Activated CD4-positive, alpha-beta T cell treated with anti-CD3 and anti-CD28 coated beads for 4 hours (primary cell): ENCODE measurements at places on chromosomes 3 and 15.

DNA sequence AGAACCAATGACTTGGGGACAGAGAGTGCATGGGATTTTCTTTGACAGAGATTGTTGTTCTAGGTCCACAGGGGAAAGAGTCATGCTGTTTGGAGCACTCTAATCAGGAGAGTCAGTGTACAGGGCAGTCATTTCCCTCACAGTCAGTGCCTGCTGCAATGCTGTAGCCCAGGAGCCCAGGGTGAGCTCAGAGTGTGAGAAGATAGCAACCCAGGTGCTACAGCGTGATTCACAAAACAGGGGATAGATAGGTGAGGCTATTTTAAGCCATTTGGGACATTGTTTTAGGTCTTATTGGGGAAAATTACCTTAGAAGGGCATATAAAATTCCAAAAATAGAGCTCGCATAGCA is 37.3 kb downstream of the LNP1 start:
- DNase-seq, result no peak

GRCh38 chr15:77784361-77785292 is 151.9 kb upstream of the LINGO1 start:
- DNase-seq, result no peak

- DNase-seq, result no peak
Observed at GRCh38 chr3:173796890-173797289, 399.3 kb downstream of the NLGN1 start.

- DNase-seq, result no peak
Observed at GRCh38 chr15:45268135-45268534, 16.1 kb downstream of the SLC28A2 start.

- no peak for DNase-seq
Observed at GRCh38 chr3:171765511-171765887, 44.8 kb downstream of the PLD1 start.

DNA sequence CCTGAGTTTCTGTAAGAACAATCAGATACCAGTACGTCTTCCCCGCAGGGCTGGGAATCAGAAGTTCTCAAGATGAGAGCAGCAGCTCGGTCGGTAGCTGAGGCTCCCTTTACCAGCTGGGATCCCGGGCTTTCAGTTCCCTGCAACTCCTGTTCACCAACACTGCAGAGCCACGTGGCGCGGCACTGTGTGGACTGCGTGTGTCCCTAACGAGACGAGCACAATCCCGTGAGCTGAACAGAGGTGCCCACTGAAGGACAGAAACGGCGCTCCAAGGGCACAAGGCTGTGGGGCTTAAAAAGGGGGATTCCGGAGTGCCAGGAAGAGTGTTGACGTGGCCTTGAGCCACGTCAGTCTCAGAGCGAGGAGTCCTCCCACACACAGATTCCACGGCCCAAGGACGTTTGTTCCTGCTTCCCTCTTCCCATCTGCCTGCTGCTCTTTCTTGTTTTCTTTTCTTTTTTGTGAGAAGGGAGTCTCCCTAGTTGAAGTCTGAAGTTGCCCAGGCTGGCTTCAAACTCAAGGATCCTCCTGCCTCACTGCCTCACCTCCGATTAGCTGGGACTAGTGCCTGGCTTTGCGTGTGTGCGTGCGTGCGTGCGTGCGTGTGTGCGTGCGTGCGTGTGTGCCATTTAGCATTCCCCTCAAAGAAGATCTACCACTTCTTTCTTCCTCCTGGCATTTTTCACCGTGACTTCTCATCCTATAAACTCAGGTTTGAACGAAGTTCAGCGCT is 37.1 kb upstream of the RPL35A start:
- peak; percentile 2 for DNase-seq

- DNase-seq, result no peak
Observed at GRCh38 chr3:4398120-4398940, 68.7 kb downstream of the SUMF1 start.

DNA sequence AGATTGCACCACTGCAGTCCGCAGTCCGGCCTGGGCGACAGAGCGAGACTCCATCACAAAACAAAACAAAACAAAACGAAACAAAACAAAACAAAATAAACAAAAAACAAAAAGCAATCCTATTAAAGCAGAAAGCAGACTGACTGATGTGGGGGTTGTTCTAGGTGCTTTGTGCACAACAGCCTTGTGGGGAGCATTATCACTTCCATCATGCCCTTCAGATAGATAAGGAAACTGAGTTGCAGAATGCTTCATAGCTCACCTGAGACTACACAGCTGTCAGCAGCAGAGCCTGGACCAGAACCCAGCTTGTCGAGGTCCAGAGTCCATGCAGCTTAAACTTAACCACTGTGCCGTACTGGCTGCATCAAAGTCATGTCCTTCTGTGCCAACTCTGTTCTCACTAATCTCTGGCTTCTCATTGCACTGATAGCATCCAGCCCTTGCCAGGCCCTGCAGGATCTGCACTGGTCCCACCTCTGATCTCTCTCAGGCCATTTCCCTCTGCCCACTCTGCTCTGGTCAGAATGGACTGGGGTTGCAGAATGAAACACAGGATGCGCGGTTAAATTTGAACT is 47.6 kb upstream of the MRPS22 start:
- DNase-seq, result no peak

DNA sequence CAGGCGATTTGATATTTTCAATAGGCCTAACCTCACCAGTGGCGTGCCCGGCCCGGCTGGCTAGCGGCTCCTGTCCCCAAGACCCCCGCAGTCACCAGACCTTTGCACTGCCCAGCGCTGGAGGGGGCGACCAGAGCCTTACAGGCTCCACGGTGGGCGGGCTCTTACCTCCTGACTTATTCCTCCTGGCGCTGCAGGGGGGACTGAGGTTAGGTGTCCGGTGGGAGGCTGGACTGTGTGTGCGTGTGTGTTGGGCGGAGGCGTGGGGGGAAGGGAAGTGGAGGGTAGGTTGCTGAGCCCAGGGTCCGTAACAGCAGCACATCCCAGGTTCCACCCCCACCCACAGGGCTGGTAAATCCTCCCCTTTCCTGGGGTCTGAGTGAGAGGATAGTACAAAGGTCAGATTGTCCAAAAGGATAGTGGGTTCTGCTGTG is 27.5 kb upstream of the THRB start:
- DNase-seq, result no peak

- DNase-seq, result no peak
Observed at GRCh38 chr3:176795891-176796290, 401.4 kb downstream of the TBL1XR1 start.

- no peak for DNase-seq
Observed at GRCh38 chr3:49967291-49967690, 27.3 kb downstream of the RBM6 start.

DNA sequence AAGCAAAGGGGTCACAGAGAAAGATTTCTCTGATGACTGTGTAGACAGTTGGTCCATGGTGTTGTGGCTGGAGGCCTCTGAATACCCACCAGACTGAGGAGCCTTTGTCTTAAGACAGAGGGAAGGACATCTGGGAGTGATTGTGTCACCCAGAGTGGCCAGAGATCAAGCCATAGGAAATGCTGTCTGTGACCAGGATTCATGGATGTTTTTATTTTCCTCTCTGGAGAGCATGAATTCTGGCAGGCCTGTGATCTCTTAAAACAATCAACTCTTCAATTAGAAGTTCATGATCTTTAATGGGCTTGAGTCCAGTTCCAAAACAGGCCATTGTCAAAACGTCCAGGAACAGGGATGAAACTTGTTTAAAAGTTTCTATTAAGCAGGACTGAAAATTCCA is 198.9 kb upstream of the CTDSPL start:
- no peak for DNase-seq

- peak; percentile 68 for DNase-seq
Observed at GRCh38 chr3:179148616-179149405, 654 bp downstream of the PIK3CA start.

GRCh38 chr3:39473452-39474125 is 6.1 kb downstream of the MOBP start:
- DNase-seq, result no peak

GRCh38 chr3:76912841-76913383 is 127.0 kb upstream of the ROBO2 start:
- DNase-seq, result no peak

DNA sequence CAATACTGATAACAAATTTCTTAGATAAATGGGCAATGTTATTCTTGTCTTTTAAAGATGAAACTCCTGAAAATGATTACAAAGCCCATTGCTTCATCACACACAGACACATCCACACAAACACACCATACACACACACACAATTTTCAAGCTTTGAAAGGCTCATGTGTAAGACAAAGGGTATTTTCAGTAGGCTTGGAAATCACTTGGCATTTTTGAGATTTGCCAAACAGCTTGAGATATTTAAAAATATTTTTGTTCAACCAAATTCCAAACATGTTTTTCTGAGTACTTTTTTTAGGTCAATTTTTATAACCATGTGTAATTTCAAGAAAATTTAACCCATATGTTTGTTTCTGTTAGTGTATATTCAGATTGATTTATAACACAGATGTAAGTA is 283.7 kb downstream of the ROBO2 start:
- DNase-seq, result no peak

DNA sequence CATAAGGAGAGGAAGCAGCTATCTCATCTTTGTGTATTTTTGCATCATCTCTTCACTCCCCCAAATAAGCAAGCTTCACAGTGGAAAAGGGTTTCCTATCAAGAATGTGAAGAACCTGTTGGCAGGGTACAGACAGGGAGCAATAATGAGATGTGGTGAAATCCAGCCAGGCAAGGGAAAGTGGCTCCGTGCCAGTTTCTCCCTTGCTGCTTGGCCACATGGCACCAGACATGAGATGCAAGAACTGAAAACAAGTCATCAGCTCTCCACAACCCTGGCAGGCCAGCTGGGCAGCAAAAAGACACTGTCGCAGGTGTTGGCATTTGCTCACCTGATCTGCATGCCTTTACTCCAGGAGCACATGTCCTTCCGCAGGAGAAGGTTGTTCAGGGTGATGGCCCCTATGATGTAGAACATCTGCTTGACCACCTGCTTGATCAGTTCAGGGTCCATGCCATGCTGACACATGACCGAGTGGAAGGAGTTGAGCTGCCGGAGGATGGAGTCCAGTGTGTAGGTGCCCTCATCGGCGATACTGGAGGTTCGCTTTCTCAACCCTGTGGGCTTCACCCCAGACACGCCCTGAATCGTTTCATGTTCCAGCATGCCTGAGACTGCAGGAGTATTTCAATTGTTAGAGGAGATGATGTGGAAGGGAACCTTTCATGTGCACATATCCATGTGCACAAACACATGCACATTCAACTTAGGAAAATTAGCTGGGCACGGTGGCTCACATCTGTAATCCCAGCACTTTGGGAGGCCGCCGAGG is 23.3 kb upstream of the MYO5C start:
- DNase-seq, result no peak

GRCh38 chr3:194482196-194482593 is 4.6 kb downstream of the ATP13A3 start:
- DNase-seq, result no peak

DNA sequence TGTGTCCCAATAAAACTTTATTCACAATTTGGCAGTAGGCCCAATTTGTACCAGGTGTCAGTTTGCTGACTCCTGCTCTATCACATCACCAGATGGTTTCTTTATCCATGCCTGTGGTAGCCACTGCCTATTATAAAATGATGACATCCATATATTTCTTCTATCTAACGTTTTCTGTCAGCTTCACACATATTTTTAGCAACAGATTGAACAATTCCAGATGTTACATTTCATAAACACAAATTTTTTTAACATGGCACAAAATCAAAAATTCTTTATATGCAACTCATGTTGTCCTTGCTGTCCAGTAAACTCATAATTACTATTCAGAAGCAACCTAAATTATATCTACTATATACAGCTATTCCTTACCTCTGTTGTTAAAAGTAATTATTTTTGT is 1371.6 kb downstream of the NSUN3 start:
- DNase-seq, result no peak

- no peak for DNase-seq
Observed at GRCh38 chr3:61595826-61596225, 34.5 kb downstream of the PTPRG start.

DNA sequence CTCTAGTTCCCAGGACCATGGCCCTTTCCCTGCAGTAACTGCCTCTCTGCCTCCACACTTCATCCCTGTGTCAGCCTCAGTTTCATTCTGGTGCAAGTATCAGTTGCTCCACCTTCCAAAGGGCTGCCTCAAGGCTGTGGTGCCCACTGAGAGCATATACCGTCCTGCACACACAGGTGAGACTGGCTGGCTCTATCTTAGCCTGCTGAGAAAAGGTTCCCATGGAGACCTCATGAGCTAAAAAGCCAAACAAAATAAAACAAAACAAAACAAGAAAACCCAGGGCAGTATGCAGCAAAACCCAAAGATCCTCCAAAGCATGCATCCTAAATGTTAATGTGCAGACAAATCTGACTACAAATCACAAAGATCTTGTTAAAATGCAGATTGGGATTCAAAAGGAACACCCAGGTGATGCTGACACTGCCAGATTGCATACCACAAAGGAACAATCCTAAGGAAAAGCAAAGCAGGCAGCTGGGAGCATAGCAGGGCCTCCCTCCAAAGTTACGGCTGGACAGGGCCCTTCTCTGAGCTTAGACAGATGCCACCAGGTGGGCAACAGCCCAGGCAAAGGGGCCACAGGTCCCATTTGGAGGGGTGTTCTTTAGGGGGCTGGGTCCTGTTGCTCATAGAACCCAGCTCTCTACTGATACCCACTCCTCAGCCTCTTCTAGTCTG is 76.3 kb upstream of the SLCO2A1 start:
- no peak for DNase-seq

DNA sequence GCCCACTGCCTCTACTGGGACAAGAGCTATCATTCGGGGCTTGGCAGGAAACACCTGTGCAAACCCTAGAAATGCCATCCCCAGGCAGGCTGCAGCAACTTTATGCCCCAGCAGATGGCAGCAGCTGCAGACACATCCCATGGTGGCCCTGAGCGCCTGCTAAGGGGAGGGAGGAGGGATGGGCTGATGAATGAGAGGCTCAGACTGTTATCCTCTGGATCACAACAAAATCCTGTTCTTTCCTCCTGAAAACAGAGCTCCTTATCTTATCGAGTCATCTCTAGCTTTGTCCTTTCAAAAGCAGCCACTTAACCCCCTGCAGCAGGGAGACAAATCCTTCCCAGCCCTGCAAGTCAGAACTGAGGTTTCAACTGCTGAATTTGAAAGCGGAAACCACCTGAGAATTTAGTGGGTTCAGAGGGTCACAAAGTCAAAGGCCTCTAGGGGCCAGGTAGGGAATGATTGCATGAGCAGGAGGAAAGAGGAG is 90.6 kb upstream of the PROK2 start:
- DNase-seq, result peak; percentile 79

DNA sequence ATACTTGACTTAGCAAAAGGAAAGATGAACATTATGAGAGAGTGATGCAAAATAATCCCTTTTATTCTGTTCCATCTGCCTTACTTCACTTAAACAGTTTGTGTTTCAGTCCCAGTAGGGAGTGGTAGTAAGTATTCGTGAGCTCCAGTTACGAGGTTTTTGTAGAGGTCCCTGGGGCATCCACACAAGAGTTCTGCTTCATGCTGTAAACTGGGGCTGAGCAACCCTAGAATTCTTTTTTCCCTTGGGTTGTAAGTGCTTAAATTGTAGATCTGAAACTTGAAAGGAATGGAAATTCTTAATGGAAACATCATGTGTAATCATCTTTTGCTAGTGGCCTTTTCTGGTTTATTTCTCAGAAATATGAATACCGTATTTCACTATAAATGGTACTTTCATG is 79.5 kb downstream of the SEMA6D start:
- DNase-seq, result no peak

GRCh38 chr3:76943058-76943457 is 96.8 kb upstream of the ROBO2 start:
- no peak for DNase-seq
